ENCODE measurements at places on chromosomes 4 and X. TPM values are rescaled to one million over a fixed set of nuclear protein-coding genes. Genes with fewer than 3 reads are reported as not detected.

GRCh38 chrX:154142950-154143745 is 895 bp upstream of the OPN1LW start:
- no peak for DNase-seq

DNA sequence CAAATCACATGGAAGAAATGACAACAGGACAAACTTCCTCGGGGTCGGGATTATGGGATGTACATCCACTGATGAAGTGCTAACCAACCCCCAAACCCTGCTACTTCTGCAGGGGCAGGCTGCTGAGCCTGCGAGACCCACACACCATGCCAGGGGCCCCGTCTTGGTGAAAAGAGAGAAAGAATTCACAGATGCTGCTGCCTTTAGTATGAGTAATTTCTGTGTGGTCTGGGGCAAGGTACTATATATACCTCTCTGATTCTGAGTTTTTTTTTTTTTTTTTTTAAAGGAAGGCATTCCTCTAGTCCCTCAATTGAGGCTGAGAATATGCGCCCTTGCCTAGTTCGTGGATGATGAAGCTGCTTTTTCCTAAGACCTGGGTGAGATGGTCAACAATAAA is 24.8 kb downstream of the PDHA1 start:
- DNase-seq: no peak

GRCh38 chr4:86449746-86450588 is 90.1 kb upstream of the MAPK10 start:
- DNase-seq: no peak

- DNase-seq: peak; percentile 84
These were observed 5.1 kb upstream of the DCLK2 start for GRCh38 chr4:150072906-150073714.

- no peak for DNase-seq
These were observed 124.9 kb downstream of the KDM6A start for GRCh38 chrX:44997888-44998287.

GRCh38 chrX:103157496-103158316 is 57.2 kb upstream of the BEX4 start:
- peak; percentile 4 for DNase-seq

DNA sequence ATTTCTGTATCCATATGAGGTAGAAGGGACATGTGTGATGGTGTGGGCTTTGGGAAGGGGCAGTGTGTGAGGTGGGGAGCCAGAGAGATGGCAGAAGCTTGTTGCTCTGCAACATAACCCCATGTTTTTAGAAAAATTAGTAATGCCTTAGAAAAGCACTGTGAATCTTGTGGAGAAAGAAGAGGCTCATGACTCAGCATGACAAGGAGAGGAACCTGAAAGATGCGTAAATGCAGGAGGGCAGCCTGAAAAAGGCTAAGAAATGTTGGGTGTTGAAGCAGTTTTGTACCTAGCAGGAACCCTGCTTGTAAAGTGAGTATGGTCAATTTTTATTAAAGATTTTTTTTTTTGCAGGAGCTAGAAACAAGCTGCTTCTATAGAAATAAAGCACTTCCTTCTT is 59.8 kb downstream of the ARSJ start:
- DNase-seq: no peak

DNA sequence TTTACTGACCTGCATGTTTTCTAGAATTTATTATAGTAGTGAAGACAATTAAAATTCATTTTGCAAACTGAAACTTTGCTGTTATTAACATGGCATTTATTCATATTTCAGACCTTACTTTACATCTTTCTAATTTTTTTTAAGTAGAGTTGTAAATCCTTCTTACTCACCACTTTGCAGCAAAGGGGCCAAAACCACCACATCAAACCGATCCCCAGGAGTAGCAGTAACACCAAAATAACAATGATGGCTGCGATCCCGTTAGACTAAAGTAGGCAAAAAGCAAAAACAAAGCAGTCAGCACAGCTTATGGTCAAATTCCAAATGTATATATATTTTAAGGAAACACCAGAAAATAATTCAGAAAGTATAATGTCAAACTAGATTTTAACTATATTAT is 64.7 kb downstream of the ANTXR2 start:
- no peak for DNase-seq

DNA sequence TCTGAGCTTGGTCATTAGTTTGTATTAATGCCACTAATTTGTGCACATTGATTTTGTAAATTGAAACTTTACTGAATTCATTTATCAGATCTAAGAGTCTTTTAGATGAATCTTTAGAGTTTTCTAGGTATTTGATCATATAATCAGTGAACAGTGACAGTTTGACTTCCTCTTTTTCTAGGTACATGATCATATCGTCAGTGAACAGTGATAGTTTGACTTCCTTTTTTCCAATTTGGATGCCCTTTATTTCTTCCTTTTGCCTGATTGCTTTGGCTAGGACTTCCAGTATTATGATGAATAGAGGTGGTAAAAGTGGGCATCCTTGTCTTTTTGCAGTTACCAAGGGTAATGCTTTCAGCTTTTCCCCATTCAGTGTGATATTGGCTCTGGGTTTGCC is 421.4 kb upstream of the CPXCR1 start:
- DNase-seq: no peak

GRCh38 chr4:122997463-122998101 is 75.2 kb upstream of the NUDT6 start:
- DNase-seq: no peak

DNA sequence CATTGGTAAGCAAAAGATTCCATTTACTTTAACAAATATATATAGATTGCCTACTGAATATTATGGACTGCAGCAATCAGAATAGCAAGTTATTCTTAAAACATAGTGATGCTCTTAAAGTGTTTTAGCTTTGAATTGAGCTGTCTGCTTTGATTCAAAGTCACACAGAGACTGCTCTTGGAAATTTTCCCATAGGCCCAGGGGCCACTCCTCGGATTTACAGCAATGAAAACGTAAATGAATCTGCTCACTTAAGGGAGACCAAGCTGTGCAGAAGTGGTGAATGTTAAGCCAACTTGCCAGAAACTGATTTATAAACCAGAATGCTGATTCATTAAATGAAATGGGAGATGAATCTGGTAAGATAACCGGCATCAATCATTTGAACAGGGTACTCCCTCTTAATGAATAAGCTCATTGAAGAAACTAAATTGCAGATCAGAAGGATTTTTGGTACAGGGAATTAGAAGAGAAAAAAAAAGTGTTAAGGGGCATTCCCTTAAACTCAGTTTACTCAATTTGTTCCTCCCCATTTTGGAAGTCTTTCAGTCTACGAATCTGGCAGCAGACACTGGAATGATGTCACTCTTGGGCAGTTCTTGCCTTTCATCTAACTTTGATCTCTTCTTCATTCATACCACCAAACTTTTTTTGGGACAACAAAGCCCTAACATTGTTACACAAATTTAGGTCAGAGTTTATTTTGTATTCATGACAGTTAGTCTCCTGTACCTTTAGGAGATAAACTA is 363.3 kb upstream of the MAGEB2 start:
- DNase-seq: peak; percentile 9

- DNase-seq: no peak
These were observed 386.8 kb downstream of the UNC5C start for GRCh38 chr4:95161781-95162469.

DNA sequence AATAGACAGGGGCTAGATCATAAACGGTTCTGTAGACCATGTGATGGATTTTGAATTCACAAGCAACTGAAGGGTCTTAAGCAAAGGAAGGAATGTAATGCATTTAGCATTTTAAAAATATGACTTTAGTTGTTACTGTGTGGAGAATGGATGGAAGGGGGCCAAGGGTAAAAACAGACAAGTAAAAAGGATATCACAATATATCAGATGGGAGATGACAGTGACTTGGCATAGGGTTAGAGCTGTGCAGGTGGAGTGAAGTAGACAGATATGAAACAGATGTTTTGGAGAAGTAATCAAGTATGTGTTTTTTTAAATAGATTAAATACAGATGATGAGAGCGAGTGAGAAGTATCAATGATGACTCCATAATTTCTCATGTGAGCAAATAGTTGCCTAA is 1116.0 kb upstream of the TENM3 start:
- DNase-seq: peak; percentile 88

- peak; percentile 41 for DNase-seq
These were observed 14.9 kb downstream of the SNX12 start for GRCh38 chrX:71053217-71053621.

DNA sequence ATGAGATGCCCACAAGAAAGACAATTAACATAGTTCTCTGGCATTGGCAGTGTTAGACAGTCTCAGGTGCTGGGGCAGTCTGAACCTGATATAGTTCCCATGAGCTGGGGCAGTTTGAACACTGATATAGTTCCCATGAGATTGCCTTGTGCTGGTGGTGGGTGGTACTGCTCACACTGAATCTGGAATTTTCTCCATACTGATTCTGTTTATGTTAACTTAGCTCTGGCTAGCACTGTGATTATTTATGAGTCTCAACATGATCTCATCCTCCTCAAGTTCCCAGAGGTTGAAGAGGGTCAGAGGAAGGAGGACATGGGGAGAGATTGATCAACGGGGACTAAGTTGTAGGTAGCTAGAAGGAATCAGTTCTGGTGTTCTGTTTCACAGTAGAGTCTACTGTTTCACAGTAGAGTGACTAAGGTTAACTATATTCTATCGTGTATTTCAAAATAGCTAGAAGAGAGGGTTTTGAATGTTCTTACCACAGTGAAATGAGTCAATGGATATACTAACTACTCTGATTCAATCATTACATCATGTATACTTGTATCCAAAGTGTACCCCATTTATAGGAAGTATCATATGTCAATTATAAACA is 379.9 kb downstream of the ADAM29 start:
- DNase-seq: no peak

GRCh38 chr4:118400356-118400755 is 47.6 kb upstream of the PRSS12 start:
- DNase-seq: no peak

DNA sequence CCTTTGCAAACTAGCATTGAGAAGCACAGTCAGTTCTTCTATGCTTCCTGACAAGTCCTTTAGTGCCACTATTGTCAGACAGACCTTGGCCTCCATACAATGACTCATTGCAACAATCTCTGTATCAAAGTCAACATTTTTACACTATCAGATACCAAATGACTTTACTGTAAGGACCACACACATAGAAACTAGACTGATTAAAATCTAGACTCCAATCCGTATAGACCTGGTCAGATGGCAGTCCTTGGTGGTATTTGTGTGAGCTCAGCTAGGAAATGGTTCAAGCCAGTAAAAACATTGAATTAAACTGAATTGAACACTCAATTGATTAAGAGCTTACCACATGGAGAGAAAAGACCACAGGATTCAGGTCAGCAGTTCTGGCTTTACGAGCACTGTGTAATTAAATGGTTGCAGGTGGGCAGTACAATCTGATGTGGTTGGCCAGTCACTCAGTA is 549.8 kb upstream of the LCORL start:
- no peak for DNase-seq

DNA sequence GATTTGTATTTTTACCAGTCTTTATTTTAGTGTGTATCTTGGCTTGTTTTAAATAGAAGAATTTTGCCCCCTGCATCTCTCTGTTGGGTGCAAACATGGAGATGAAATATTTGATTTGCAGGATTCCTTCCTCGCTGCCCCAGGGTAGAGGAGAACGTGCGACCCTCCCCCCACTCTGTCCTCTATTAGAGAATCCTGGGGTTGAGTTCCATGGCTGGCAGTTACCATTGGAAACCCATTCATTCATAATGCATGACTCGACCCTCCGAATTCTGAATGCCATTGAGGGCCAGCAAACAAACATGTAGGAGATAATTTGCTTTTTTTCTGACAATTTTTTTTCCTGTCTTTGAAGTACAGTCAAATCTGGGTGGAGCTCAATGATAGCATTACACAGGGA is 53.7 kb downstream of the TRIM2 start:
- DNase-seq: no peak

DNA sequence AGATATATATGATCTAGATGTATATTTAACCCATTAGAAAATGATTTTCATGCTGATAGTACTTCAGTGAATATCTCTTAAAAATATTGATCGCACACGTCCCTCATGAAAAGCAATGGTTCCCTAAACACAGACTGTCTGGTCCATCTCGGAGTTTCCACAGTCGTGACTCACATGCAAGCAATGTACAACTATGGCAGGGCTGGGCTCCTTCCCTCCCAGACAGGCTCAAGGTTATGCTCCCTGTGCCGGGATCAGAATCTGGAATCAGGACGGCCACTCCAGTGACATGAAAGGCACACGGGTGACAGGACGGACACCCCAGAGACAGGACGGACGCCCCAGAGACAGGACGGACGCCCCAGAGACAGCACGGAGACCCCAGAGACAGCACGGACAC is 40.2 kb upstream of the PPP2R3B start:
- DNase-seq: no peak

- DNase-seq: peak; percentile 12
These were observed 4.8 kb upstream of the CXCL13 start for GRCh38 chr4:77600521-77601451.

DNA sequence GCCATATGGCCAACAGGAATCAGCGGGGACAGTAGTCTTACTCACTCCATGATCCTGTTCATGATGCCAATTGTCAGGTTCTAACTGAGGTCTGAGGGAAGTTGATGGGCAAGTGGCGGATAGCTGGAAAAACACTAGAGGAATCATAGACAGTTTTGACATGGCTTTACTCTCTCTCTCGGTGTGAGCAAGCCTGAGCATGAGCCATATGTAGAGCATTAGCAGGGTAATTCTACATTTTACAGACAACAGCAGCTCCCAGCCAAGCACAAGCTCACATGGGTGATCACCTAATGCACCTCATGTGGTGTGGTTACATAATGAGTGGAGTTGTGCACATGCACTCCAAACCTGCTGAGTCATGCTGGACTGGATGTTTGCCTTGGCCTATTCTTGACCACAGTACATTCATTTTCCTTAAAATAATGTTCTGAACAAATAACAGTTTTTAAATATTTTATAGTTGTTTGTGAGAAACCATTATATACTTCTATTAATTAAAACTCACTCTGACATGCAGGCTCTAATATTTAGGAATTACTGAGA is 429.2 kb downstream of the GPAT3 start:
- DNase-seq: no peak

DNA sequence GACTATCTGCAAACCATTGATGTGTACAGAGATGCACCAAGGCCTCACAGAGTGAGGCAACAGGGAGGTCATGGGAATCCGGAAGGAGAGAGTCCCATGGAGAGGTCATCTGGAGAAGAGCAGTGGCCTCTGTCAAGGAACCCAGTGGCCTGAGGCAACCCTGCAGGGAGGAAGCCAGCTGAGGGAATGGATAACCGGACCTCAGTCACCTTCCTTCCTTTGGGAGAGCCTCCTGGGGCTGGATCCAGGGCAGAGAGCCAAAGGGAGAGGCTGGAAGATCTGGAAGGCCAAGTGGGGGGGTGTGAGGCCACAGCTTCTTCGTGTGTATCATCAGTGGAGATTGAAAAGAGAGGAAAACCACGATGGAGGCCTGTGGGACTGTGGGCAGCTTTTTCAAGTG is 24.3 kb upstream of the CD38 start:
- peak; percentile 46 for DNase-seq

Gene ENAM
- total RNA-seq: 2.4 TPM

Gene RASL11B
- 7.5 TPM for total RNA-seq

Gene NSUN7
- total RNA-seq: 0.84 TPM

Gene GPRIN3
- 4.3 TPM for total RNA-seq

Gene TEX11
- not detected for total RNA-seq

Measured in muscle of leg (tissue), 16 donors.